ENCODE measurements at places on chromosomes 5 and 9.

GRCh38 chr5:78592735-78593386 lies 55.7 kb downstream of the LHFPL2 start:
- DNase-seq = no peak

- DNase-seq = peak; percentile 55
Measured at GRCh38 chr5:168679515-168679920, 100.3 kb upstream of the PANK3 start.

- no peak for DNase-seq
Measured at GRCh38 chr5:75363726-75364495, 26.9 kb downstream of the HMGCR start.

DNA sequence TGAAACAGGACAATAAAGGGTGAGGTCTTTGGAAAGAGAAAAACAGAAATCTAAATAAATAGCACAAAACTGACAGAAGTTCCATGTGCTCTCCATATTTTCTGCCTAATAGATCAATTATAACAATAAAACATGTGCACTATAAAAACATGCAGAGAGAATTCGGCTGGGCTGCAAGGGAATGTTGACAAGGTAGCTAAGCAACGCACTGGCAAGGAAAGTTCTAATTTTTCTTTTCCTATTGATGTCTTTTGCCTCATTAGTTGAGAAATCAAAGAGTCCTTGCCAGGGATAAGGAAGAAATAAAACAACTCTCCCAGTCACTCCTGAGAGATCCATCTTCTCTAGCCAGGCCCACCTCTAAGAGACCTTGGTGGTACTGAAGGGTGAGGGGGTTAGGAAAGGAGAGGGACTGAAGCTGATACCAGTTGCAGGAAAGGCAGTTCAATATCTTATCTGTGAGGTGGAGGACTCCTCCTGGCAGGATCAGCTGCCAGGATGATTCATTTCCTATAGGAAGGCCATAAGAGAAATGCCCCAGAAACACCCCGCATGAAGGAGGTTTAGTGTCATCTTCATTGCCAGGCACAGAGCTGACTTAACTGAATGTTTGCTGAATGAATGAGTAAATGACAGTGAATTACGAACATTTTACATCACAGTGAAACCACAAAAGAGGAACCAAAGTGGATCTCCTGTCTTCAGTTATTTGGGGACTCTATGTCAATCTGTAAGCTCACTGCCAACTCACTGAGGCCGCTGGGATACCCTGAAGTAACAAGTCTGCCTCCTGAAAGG lies 63.7 kb upstream of the IFNK start:
- no peak for DNase-seq

DNA sequence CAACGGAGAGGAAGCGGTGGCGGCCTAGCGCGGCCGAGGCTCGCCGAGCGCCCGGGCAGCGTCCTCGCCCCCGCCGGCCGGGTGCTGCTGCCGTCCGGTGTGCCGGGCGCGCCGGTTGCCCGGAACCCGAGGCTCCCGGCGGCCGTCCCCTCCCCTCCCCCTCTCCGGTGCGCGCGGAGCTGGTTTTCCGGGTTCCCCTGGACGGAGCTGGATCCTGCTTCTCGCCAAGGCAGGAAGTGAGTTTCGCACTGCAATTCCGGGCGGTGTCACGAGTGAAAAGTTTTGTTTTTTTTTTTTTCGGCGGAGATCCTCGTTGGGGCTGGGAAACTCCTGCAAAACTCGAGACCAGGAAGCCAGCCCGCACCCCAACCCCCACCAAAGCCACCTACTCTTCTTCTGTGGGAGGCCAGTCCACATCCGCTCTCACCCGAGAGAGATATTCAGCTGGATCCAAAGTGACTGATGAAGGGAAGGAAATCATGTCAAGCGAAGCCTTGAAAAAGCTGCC lies at the start of gene ERBIN:
Gene ERBIN, plus strand, starts transcription at position 300 of the 508 bp plus-strand sequence. CDS start 66,144 bp downstream, outside the sequence.
- DNase-seq = peak; percentile 40

- no peak for DNase-seq
Measured at GRCh38 chr9:115004545-115004944, 74.2 kb upstream of the TNFSF8 start.

DNA sequence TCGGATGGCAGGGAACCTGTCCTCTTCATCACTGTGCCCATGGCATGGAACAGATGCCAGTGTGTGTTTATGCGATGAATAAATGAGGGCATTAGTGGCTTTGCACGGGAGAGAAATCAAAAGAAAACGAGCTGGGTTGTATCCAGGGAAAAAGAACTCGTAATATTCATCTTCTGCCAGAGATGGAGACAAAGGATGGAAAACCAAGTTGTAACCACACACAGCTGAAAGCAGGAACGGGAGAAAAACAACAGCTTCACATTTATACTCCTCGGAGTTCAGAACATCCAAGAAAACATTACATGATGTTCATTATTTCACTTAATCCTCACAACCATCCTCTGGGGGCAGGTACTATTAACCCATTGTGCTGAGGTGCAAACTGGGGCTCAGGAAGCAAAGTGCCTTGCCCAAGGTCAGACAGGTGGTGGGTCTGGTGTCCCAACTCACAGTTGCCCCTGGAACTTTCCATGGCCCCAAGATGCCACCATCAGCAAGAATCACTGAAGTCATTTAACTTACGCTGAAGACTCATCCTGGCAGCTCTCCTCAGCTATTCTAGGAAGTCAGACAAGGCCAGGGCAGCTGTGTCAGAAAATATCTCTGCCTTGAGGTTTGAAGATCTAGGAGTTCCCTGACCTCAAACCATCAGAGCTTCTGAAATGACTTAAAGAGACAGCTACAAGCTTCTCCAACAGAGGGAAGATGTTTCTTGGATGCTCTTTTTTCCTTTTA lies 250.4 kb downstream of the NSG2 start:
- DNase-seq = no peak

DNA sequence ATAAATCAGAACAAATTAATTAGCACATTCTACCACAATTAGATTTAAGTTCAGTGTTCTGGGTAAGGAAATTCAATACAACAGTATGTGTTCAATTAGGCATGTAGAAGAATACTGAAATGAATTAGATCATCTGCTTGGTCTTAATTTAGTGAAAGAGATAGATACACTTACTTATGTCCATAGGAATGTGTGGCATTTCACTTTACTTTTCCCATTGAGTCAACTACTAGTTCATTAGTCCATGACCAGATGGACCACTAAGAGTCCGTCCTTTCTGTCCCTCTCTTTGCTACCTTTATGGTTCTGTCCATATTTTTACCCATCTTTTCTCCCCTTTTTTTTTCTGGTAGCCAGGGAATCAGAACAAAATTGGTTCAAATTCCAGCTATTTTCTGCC lies 276.9 kb downstream of the OSTF1 start:
- no peak for DNase-seq

GRCh38 chr5:67233075-67233474 lies 36.5 kb upstream of the CD180 start:
- no peak for DNase-seq

DNA sequence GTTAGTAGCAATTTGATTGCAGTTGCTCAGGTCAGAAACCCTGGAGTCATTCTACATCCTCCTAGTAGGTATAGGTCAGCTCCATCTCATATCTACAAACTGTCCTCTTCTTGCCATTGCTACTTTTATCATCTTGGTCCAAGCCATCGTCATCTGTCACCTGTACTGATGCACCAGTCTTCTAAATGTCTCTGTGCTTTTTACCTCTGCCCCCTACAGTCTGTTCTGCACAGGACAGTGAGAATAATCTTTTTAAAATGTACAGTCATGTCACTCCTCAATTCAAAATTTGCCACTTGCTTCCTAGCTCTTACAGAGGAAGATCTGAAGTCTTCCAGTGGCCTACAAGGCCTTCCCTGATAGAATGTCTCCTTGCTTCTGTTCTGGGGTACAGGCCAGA lies 6.8 kb downstream of the NNT start:
- DNase-seq = no peak

Measured in astrocyte of the cerebellum (primary cell).